Osteocyte (in vitro differentiated cells): ENCODE measurements at places on chromosomes 1 and 21. TPM values are rescaled to one million over a fixed set of nuclear protein-coding genes. Genes with fewer than 3 reads are reported as not detected.

Gene PRAMEF17
- not detected in 2 replicates for total RNA-seq

Gene OR6K3
- not detected in 2 replicates for total RNA-seq

GRCh38 chr1:163406772-163407171 is 85.0 kb downstream of the NUF2 start:
- no peak overlapping the region for H3K4me3 ChIP-seq
- H3K27me3 ChIP-seq = peaks cover 38% of the 10 kb centered on the region
- DNase-seq = no peak
- H3K27ac ChIP-seq = no peak overlapping the region

DNA sequence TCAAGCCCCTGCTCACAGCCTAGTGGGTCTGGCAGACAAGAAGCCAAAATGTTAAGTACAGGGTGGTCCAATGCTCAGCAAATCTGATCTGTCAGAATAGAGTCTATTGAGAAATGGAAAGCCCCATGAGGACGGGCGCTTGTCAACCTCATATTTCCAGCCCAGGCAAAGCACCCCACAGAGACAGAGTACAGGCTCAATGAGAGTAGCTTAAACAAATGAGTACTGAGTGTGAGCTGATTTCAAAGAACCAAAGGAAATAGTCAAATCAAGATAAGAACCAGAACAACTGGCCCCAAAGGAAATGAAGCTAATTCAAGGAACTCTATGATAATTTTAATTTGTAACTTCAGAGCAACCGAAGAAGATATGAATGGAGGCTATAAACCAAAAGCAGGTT is 44.6 kb upstream of the SLC30A1 start:
- no peaks in the 10 kb centered on the region for H3K4me1 ChIP-seq
- H3K27ac ChIP-seq = no peak overlapping the region
- no peak overlapping the region for H3K4me3 ChIP-seq
- no peaks in the 10 kb centered on the region for H3K36me3 ChIP-seq

GRCh38 chr1:21605964-21606705 is 63.0 kb downstream of the RAP1GAP start:
- peaks cover 10% of the 10 kb centered on the region for H3K4me1 ChIP-seq
- peaks cover 3% of the 10 kb centered on the region for H3K27me3 ChIP-seq
- no peak for DNase-seq
- H3K4me3 ChIP-seq = no peak overlapping the region
- no peaks in the 10 kb centered on the region for H3K36me3 ChIP-seq

- no peak overlapping the region for H3K4me3 ChIP-seq
- peaks cover 21% of the 10 kb centered on the region for H3K27me3 ChIP-seq
- no peak for DNase-seq
- H3K36me3 ChIP-seq = no peaks in the 10 kb centered on the region
Observed at GRCh38 chr1:87140831-87141540, 187.7 kb upstream of the LMO4 start.
